ENCODE measurements at places on chromosomes 16 and 17.

DNA sequence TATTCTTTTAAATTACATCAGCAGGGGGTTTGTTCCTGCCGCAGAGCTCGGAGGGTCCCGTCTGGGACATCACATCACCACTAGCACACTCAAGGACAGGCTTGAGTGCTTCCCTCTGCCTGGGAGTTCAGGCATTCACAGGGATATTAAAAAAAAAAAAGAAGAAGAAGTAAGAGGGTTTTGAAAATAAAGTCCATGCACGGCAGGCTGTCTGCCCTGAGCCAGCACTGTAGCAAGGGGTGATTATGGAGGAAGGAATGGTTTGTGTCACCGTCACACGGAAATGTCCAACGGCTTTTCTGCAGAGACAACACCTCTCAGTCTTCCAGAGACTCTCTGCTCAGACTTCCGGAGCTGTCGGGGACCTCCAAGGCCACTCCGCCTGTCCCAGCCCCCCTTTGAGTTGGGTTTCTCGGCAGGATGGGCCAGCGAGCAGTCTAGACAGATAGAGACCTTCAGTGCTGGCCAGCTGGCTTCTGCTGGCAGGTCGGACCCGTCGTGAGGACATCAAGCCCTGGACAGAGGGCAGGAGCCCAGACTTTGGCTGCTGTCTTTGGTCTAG is 33.6 kb downstream of the MEOX1 start:
- DNase-seq, result no peak

- no peak for DNase-seq
These were observed 34.7 kb upstream of the ENPP7 start for GRCh38 chr17:79695797-79696609.

- no peak for DNase-seq
These were observed 119.6 kb upstream of the CNTNAP4 start for GRCh38 chr16:76157629-76158028.

DNA sequence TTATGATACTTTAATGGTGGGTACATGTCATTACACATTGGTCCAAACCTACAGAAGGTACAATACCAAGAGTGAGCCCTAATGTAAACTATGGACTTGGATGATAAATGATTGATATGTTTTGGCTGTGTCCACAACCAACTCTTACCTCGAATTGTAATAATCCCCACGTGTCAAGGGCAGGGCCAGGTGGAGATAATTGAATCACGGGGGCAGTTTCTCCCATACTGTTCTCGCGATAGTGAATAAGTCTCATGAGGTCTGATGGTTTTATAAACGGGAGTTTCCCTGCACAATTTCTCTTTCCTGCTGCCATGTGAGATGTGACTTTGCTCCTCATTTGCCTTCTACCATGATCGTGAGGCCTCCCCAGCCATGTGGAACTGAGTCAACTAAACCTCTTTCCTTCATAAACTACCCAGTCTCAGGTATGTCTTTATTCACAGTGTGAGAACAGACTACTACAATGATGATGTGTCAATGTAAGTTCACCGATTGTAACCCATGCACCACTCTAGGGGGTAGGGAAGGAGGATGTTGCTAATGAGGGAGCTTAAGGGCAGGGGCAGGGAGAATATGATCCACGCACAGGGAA is 7.0 kb upstream of the METTL22 start:
- DNase-seq, result no peak

DNA sequence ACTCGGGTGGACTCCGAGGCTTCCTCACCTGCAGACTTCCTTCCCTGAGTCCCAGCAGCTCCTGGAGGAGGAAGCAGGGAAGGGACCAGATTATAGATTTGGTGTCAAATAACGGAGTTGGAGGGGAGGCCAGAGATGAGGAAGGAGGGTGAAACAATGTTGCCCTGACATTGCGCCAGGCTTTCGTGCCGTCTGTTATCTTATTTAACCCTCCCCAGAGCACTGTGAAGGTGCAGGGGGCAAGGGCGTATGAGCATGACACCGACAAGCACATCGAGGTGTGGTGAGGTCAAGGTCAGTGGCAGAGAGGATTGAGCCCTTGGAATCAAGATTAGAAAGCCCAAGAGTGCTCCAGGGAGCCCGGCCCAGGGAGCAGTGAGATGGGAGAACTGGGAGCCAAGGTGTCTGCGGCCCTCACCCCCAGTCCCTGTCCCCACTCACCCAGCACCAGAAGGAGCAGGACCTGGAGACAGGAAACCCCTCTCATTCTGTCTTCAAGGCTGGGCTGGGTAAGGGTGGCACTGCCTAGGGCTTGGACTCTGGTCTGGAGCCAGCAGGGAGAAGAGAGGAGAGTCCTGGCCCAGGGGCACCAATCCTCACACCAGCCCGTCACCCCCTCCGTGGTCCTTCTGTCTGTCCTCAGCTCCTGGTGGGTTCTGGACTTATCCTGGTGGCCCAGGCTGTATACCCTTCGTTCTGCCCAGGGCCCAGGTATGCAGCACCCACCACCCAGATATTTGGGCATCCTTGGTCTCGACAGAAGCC is 1.1 kb downstream of the PRSS33 start:
- no peak for DNase-seq

DNA sequence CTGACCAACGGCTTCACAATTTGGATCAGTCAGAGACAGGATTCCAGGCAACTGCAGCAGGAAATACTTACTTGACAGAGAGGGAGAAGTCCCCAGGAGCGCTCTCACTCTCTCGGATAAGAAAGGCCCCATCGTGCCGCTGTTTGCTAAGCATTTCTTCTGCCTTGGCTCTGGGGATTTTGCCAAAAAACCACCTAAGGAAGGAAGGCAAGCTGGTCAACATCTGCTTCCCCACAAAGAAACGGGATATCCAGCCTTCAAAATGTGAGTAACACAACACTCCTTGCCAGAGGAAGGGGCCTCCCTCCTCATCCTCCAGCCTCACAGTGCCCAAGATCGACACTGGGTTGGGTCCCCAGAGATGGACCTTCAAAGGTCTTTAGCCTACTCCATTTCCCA is 36.6 kb upstream of the SLC25A19 start:
- no peak for DNase-seq

GRCh38 chr17:46831573-46832330 is 13.3 kb upstream of the WNT3 start:
- DNase-seq, result no peak

DNA sequence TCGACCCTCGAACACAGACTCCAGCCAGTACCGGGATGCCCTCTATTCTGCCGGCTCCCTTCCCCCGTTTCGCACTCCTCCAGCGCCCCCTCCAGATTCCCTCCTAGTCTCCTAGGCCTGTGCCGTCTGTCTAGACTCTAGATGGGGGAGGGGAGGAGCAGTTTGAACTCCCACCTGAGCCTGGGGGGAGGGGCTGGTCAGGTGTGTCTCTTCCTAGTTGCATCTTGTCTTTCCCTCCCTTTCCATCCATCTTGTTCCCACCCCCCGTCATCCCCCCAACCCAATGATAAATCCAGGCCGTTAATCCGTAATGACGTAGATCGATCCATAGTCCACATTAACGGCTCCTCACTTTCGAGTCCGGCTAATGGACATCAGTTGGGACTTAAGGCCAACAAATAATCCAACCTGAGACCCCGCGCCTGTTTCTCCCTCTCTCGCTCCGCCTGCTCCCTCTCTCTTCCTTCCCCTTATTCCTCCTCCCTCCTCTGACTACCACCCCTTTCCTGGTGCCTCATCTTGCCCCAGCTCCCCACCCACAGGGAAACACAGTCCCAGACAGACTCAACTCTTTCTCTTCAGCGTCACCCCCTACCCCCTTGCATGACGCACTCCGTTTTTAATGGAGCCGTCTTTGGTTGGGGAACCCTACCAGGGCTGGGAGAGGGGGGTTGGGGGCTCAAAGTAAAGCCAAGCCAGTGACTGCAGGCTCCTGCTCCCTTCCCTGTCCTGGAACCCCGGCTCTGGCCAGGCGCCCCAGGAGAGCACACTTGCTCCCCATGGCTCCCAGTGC is 3.4 kb upstream of the HOXB5 start:
- DNase-seq, result no peak

DNA sequence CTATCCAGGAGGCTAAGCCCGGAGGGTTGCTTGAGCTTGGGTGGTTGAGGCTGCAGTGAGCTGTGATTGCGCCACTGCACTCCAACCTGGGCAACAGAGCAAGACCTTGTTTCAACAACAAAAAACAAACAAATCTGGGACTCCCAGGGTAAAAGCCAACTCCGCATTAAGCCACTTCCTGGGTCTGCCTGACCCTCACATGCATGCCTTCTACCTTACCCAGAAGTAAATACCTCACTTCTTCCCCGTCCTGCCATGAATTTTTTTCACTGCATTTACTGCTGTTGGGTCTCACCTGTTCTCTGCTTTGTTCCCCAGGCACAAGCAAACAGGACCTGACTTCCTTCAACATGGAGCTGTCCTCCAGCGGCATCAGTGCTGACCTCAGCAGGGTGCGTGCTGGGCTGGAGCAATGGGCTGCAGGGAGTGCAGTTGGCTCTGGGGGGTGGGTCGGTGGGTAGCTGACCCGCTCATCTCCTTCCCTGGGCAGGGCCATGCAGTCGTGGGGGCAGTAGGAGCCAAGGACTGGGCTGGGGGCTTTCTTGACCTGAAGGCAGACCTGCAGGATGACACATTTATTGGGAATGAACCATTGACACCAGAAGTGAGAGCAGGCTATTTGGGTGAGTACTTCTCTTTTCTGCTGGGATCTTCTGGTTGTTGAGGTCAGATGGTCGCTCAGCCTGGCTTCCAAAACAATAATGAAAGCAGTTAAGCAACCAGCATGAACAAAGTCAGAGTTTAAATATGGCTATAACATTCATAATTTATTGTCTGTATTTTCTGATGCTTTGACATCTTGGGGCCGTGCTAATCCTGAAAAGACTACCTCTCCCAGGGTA is 16.4 kb downstream of the ITGAL start:
- no peak for DNase-seq

DNA sequence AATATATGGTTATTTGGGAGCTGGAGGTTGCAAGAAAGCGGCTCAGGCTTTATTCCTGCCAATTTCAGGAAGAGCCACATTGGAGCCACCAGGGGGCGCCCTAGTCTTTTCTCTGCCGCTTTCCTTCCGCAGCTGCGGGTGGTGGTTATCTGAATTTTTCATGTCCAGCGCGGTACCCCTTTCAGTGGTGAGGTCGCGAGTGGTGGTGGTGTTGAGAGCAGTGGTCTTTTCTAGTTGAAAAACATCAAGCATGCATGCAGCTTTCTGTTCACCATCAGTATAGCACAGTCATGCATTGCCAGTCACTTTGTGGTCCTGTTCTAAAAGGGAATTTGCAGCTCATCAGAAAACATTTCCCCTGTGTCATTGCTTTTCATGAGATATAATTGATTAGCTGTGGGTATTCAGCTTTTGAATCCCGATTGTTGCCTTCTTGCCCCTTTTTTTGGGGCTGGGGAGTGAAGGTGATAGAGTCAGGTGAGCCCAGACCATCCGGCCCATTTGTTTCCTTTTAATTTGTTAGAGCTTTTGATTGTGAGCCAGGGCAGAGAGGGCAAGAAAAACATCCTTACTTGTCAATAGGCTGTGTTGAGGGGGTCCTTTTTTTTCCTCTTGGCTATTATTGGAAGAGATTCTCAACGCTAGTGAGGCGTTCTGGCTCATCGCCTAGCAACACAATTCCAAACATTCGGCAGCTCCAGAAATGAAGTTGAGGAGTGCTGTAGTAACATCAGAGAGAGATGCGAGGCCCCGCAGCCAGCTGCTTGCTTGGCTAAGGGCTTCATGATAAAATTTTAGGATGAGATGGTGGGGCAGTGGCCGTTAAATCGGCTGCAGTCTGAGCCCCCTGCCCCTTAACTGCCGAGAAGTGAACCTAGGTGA is 119.0 kb downstream of the SNX29 start:
- DNase-seq, result peak; percentile 44

- DNase-seq, result no peak
These were observed 6.1 kb downstream of the SGSM2 start for GRCh38 chr17:2343421-2343820.

GRCh38 chr16:19520861-19521331 is 1.0 kb downstream of the GDE1 start:
- no peak for DNase-seq

DNA sequence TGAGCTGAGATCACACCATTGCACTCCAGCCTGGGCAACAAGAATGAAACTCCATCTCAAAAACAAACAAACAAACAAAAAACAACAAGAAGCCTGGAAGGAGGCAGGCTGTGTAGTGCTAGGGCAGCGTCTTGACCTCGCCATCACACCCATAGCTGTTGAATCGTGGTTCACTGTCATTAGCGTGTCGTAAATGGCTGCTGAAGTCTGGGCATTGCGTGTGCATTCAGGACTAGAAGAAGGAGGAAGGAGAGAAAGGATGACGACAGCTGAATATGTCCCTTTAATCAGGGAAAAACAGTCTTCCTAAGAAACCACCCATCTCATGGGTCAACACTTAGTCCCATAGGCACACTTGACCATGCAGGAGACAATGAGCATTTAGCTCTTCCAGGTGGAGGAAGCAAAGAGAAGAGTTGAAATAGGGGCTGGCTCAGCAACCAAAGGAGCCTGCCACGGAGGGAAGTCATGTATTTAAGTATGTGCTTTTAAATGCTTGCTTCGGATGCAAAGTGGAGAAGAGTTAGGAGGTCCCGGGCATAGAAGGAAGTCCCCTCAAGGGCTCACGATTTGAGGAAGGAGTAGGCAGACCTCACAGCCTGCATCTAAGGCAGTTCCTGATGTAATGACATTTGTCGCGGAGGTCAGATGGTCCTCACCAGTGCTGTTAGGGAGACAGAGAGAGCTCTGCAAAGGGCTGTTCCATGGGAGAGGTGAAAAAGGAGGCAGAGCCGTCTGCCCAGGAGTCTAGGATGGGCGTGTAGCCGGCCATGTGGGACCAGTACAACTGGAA is 8.8 kb downstream of the PRSS22 start:
- no peak for DNase-seq

DNA sequence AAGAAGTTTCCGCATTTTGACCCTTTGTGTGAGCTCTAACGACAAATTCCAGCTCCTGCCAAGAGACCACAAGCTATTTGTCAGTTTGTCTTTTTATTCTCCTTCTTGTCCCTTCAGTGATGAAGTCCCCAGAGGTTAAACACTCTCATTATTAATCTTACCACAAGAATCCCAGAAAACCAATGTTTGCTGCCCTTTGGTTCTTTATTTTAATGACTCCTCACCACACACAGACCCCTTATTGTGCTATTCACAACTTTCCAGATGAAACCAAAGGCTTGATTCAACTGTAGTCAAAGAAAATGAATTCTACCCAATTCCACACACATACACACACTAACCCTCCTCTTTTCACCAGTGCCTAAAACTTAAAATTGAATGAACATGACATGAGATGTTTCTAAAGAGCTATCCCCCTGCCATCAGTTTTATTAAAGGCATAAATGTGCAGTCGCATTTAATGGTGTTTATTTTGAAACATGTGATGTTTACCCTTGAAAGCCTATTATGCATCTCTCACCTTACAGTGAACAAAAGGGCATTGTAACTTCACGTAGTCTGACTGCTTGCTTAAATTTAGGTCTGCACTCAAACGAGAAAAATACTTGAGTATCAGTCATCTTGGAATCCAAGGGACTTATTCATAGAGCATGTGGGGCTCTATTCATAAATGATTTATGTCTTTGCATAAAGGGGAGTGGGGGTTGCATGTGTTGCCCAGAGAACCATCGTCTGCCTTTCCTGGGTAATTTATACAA is 44.1 kb downstream of the PCTP start:
- no peak for DNase-seq

DNA sequence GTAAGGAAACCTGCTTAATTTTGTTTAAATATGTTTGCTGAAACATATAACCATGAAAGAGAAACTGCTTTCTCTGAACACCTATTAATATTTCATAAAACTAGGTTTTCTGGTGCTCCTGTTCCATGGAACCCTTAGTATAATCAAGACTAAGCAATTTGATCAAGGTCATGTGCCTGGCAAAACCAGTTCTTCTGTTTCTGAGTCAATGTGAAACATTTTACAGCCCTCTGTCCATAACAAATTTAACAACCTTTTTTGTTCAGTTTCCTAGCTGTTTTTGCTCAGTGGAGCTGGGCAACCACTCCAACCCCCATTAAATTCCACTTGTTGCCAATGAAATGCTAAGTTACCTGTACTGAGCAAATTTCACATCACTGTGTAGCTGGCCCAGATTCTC is 344.0 kb downstream of the CA10 start:
- no peak for DNase-seq
